ENCODE measurements at places on chromosomes 6 and 20. TPM values are rescaled to one million over a fixed set of nuclear protein-coding genes. Genes with fewer than 3 reads are reported as not detected.

- no peak for DNase-seq
- no peak overlapping the region for H3K27ac ChIP-seq
- H3K4me1 ChIP-seq: no peaks in the 10 kb centered on the region
- no peak overlapping the region for H3K4me3 ChIP-seq
- H3K36me3 ChIP-seq: no peaks in the 10 kb centered on the region
- no peaks in the 10 kb centered on the region for H3K27me3 ChIP-seq
These were observed 41.2 kb upstream of the KCNG1 start for GRCh38 chr20:51064137-51064536.

- no peaks in the 10 kb centered on the region for H3K27me3 ChIP-seq
- no peak for DNase-seq
- H3K27ac ChIP-seq: no peak overlapping the region
- H3K36me3 ChIP-seq: no peaks in the 10 kb centered on the region
- no peaks in the 10 kb centered on the region for H3K4me1 ChIP-seq
These were observed 48.2 kb downstream of the STMND1 start for GRCh38 chr6:17150096-17150495.

DNA sequence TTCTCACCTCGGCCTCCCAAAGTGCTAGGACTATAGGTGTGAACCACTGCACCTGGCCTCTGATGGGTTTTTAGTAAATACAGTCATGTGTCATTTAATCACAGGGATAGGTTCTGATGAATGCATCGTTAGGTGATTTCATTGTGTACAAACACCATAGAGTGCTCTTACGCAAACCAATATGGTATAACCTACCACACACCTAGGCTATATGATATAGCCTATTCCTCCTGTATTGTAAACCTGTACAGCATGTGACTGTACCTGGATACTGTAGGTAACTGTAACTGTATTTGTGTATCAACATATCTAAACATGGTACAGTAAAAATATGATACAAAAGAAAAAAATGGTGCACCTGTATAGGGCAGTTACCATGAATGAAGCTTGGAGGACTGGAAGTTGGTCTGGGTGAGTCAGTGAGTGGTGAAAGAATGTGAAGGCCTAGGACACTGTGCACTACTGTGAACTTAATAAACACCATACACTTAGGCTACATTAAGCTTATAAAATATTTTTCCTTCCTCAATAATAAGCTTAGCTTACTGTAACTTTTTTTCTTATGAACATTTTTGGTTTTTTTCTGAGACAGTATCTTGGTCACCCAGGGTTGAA, 10.0 kb downstream of the BICRAL start:
- no peaks in the 10 kb centered on the region for H3K27me3 ChIP-seq
- peaks cover 33% of the 10 kb centered on the region for H3K4me1 ChIP-seq
- no peak overlapping the region for H3K4me3 ChIP-seq

DNA sequence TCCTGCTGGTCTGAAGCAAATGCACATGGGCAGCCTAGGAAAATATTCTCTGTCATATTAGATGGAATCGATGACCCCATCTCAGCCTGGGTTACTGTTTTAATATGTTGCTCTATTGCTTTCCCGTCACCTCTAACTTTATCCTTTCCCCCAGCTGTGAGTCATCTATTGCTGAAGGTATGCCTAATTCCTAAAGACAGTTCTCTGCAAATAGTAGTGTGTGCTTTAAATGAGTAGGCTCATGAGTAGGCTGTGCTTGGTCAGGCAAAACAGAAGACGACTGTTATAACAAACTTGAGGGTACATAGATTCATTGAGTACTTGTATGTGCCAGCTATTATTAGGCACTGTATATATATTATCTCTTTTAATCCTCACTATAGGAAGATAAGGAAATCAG, 47.2 kb downstream of the CTNNBL1 start:
- no peak overlapping the region for H3K27ac ChIP-seq
- no peaks in the 10 kb centered on the region for H3K27me3 ChIP-seq
- H3K4me1 ChIP-seq: peaks cover 11% of the 10 kb centered on the region
- H3K36me3 ChIP-seq: peaks cover 11% of the 10 kb centered on the region

GRCh38 chr20:22719167-22719591, 134.8 kb upstream of the FOXA2 start:
- DNase-seq: no peak
- H3K27me3 ChIP-seq: no peaks in the 10 kb centered on the region
- no peak overlapping the region for H3K27ac ChIP-seq
- H3K4me1 ChIP-seq: no peaks in the 10 kb centered on the region
- no peaks in the 10 kb centered on the region for H3K36me3 ChIP-seq

DNA sequence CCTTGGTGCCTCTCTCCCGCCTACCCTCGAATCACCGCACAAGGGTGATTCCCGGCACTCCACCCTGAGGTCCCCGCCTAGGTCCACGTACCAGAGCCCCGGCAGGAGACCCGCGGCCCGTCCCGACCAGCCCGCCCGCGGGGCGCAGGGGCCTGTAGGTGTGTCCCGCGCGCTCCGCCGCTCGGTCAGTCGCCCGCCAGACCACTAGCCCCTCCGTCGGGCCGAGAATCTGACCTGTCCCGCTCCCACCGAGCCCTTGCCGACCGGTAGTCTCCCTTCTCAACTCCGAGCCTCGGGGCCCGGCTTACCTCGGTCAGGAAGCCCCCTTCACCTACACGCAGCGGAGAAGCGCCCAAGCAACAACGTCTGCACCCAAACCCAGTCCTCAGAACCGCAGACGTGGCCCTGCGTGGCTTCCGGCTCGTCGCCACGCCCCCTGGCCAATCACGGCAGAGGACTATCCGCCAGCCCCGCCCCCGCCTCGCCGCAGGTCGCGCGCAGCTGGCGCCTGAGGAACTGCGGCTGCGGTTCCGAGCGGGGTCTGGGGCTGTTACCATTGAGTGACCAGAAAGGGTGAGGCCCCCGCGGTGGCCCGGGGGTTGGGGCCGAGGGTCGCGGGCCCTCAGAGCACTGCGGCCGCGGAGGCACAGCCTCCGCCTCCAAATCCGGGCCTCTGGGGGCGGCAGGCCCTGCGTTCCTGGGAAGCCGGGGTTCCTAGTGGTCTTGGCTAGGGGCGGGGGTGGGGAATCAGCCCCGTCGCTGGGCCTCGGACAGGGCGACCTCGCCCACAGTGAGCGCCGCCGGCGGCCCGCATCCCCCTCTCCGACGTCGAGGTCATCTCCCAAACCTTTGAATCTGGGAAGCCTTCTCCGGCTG, at the start of the genes PGM3 and RWDD2A:
Gene PGM3 (minus strand): TSS at position 395 of the 876 bp plus-strand sequence. CDS start 2,253 bp downstream, outside the sequence.
Gene RWDD2A (plus strand): TSS at position 487 of the 876 bp plus-strand sequence. CDS start 1,095 bp downstream, outside the sequence.
- H3K4me3 ChIP-seq: peak within 1 kb of the TSS; percentile 95
- H3K36me3 ChIP-seq: no peaks in the 10 kb centered on the region
- peaks cover 11% of the 10 kb centered on the region for H3K4me1 ChIP-seq
- H3K27ac ChIP-seq: peak within 1 kb of the TSS; percentile 79
- no peaks in the 10 kb centered on the region for H3K27me3 ChIP-seq
- peak; percentile 92 for DNase-seq

GRCh38 chr6:133871131-133871530, 17.8 kb upstream of the TCF21 start:
- no peak overlapping the region for H3K27ac ChIP-seq
- no peaks in the 10 kb centered on the region for H3K4me1 ChIP-seq
- H3K36me3 ChIP-seq: no peaks in the 10 kb centered on the region
- no peak overlapping the region for H3K4me3 ChIP-seq
- DNase-seq: no peak

GRCh38 chr20:41437836-41438235, 71.2 kb upstream of the EMILIN3 start:
- H3K36me3 ChIP-seq: peaks cover 43% of the 10 kb centered on the region
- H3K27me3 ChIP-seq: no peaks in the 10 kb centered on the region
- H3K4me1 ChIP-seq: no peaks in the 10 kb centered on the region
- no peak overlapping the region for H3K27ac ChIP-seq
- DNase-seq: no peak

GRCh38 chr6:19602434-19603013, 234.6 kb upstream of the ID4 start:
- no peak overlapping the region for H3K4me3 ChIP-seq
- no peaks in the 10 kb centered on the region for H3K36me3 ChIP-seq
- no peaks in the 10 kb centered on the region for H3K4me1 ChIP-seq

GRCh38 chr20:6287471-6287870, 164.6 kb upstream of the FERMT1 start:
- H3K4me1 ChIP-seq: no peaks in the 10 kb centered on the region
- no peaks in the 10 kb centered on the region for H3K27me3 ChIP-seq
- no peak overlapping the region for H3K27ac ChIP-seq
- no peaks in the 10 kb centered on the region for H3K36me3 ChIP-seq

GRCh38 chr6:4884646-4885340, 108.6 kb downstream of the CDYL start:
- H3K4me3 ChIP-seq: no peak overlapping the region
- H3K4me1 ChIP-seq: no peaks in the 10 kb centered on the region
- no peak overlapping the region for H3K27ac ChIP-seq
- H3K27me3 ChIP-seq: no peaks in the 10 kb centered on the region
- no peak for DNase-seq

GRCh38 chr6:36688739-36689075, 8.9 kb upstream of the RAB44 start:
- no peaks in the 10 kb centered on the region for H3K27me3 ChIP-seq
- H3K36me3 ChIP-seq: peaks cover 40% of the 10 kb centered on the region
- H3K27ac ChIP-seq: no peak overlapping the region
- no peak overlapping the region for H3K4me3 ChIP-seq
- peaks cover 16% of the 10 kb centered on the region for H3K4me1 ChIP-seq
- no peak for DNase-seq

- no peak for DNase-seq
- H3K4me1 ChIP-seq: no peaks in the 10 kb centered on the region
- no peak overlapping the region for H3K4me3 ChIP-seq
- H3K27ac ChIP-seq: no peak overlapping the region
- H3K27me3 ChIP-seq: no peaks in the 10 kb centered on the region
These were observed 5.2 kb downstream of the KIAA0408 start for GRCh38 chr6:127453845-127454619.

- no peaks in the 10 kb centered on the region for H3K36me3 ChIP-seq
- no peak overlapping the region for H3K27ac ChIP-seq
- H3K4me3 ChIP-seq: no peak overlapping the region
- no peaks in the 10 kb centered on the region for H3K27me3 ChIP-seq
- H3K4me1 ChIP-seq: peaks cover 37% of the 10 kb centered on the region
These were observed 88.9 kb upstream of the MRPS10 start for GRCh38 chr6:42306439-42307140.

DNA sequence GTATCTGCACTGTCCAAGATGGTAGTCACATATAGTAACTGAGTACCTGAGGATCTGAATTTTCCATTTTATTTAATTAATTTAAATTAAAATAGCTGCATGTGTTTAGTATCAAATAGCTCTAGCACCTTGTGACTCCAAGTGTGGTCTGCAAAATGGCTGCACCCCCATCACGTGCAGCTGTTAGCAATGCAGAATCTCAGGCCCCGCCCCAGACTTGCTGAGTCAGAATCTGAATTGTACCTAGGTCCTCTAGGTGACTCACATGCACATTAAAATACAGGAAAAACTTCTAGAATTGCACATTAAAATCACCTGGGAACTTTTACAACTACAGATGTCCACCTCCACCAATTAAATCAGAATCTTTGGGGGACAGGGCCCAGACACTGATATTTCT, 19.2 kb upstream of the FAM83C start:
- H3K36me3 ChIP-seq: no peaks in the 10 kb centered on the region
- peaks cover 41% of the 10 kb centered on the region for H3K4me1 ChIP-seq
- no peak for DNase-seq
- H3K27me3 ChIP-seq: no peaks in the 10 kb centered on the region

DNA sequence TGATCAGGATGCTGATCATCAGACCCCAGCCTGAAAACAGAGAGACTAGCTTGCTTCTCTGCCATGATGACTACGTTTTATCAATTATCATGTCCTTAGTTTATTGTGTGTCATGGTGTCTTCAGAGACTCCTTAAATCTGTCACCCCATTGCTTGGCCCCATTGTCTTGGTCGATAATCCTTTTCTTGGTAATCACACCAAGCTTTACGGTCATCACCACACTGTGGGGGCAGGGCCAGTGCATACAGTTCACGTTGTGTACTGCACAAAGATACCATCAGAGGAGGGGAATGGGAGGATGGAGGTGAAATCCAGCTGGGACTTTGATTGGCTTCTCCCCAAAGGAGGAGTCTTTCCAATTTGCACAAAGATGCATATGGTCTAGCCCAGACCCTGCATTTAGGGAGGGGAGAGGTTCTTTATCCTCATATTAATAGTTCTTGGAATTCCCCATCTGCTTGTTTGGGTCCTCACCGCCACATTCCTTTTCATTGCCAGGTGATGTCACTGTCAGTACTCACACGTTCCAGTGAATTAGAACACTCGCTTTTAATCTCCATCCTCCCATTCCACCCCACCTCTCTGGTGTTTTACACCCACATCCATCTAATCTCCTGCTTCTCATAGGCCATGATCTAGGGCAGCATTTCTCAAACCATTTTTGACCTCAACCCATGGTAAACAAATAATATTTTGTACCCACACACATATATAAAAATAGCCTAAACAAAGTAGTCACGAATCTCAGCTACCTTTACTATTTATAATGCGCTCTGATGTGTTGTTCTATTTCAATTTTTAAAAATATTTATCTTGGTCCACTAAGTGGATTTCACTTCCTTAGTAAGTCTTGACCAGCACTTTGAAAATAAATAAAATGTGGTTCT, 5.7 kb downstream of the ETV7 start:
- H3K36me3 ChIP-seq: no peaks in the 10 kb centered on the region
- no peak for DNase-seq
- no peaks in the 10 kb centered on the region for H3K4me1 ChIP-seq
- H3K4me3 ChIP-seq: no peak overlapping the region

GRCh38 chr6:5174244-5174643, 86.5 kb downstream of the LYRM4 start:
- no peaks in the 10 kb centered on the region for H3K4me1 ChIP-seq
- H3K27me3 ChIP-seq: no peaks in the 10 kb centered on the region
- H3K36me3 ChIP-seq: no peaks in the 10 kb centered on the region
- no peak overlapping the region for H3K27ac ChIP-seq

- H3K36me3 ChIP-seq: no peaks in the 10 kb centered on the region
- no peaks in the 10 kb centered on the region for H3K27me3 ChIP-seq
- H3K27ac ChIP-seq: no peak overlapping the region
- no peak overlapping the region for H3K4me3 ChIP-seq
- no peak for DNase-seq
- peaks cover 35% of the 10 kb centered on the region for H3K4me1 ChIP-seq
These were observed 72.1 kb downstream of the MAP3K5 start for GRCh38 chr6:136720045-136720770.

- peaks cover 5% of the 10 kb centered on the region for H3K4me1 ChIP-seq
- no peak overlapping the region for H3K4me3 ChIP-seq
- no peak for DNase-seq
These were observed 103.7 kb downstream of the REV3L start for GRCh38 chr6:111379302-111379701.

ZSCAN12 gene
- total RNA-seq: 8.1 TPM

RAET1G gene
- total RNA-seq: not detected

TMX4 gene
- total RNA-seq: 63.8 TPM

NOX3 gene
- not detected for total RNA-seq

DPPA5 gene
- not detected for total RNA-seq

WFDC12 gene
- total RNA-seq: not detected

C20orf144 gene
- not detected for total RNA-seq

LRFN2 gene
- not detected for total RNA-seq

MLN gene
- total RNA-seq: not detected

MLIP gene
- total RNA-seq: 4.2 TPM

CYP39A1 gene
- total RNA-seq: 14.6 TPM

FUT9 gene
- not detected for total RNA-seq

PTGIS gene
- total RNA-seq: 10.1 TPM

SAMD5 gene
- total RNA-seq: 2.0 TPM

PAX1 gene
- total RNA-seq: 1.6 TPM

ADGRB3 gene
- 1.8 TPM for total RNA-seq
